Suppressor macrophage treated with lipopolysaccharide for 1 hour (primary cell): ENCODE measurements at places on chromosomes 7 and 10.

GRCh38 chr10:34449836-34450235 is 365.3 kb downstream of the PARD3 start:
- DNase-seq, result no peak

GRCh38 chr7:134004829-134005505 is 122.2 kb upstream of the LRGUK start:
- DNase-seq, result no peak

DNA sequence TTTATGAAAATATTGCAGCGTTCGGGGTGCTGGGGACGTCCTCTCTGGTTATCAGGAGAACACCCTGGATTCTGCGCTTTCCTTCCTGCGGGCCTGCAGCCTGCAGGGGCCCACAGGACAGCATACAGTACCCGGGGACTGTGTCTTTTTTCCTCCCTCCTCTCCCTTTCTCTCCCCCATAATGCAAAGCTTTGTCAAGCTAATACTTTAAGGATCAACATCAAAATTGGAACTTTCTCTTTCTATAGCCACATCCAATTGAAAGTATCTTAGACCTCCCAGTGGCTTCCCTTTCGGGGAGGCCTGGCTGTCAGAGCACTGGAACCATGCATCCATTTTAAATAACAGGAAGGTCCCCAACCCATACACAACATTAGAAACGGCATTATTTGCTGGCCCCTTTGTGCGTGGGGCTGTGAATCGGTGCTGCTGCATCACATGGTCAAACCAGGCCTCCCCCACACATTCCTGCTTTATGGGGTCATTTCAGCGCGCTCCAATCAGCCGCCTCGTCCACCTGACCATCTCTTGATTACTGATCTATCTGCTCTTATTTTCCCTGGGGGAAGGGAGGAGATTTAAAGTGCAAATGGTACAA is 505.1 kb downstream of the DNAJB6 start:
- DNase-seq, result no peak

GRCh38 chr7:156576216-156577058 is 64.1 kb upstream of the RNF32 start:
- no peak for DNase-seq

DNA sequence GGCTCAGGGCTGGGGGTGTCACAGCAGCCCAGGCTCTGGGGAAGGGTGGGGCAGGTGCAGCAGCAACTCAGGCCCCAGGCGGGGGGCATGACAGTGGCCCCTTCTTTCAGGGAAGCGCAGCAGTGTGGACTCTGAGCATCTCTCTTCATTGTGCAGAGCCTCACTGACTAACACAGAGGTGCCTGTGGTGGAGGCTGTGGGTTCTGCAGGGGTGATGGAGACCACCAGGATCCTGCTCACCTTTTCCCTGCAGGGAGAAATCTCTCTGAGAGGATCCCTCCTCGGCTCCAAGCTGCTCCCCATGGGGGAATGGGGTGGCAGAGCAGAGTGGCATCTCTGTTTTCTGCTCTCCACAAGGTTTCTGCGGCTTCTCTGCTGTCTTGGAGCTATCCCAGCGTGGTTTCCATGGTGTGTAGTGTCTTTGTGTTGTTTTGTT is 37.8 kb upstream of the SHH start:
- no peak for DNase-seq

- DNase-seq, result no peak
These were observed 40.0 kb downstream of the KCTD7 start for GRCh38 chr7:66668677-66669076.

DNA sequence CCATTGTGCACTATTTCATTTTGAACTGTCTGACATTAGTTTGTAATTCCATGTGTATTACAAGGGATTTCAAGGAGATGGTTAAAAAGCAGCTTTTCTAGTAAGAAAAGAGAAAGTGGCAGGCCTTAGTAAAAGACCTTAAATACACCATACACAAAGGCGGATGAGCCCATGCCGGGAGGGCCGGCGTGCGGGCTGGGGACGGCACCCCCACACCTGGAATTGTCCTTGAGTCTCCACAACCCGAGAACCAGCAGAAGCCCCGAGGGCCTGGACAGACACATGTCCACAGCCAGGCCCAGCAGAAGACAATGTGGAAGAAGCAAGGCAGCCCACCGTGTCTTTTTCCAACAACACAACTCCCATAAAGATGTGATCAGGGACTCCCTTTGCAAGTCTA is 123.7 kb upstream of the TCERG1L start:
- no peak for DNase-seq

GRCh38 chr7:98968621-98969020 is 90.3 kb downstream of the TRRAP start:
- DNase-seq, result no peak

DNA sequence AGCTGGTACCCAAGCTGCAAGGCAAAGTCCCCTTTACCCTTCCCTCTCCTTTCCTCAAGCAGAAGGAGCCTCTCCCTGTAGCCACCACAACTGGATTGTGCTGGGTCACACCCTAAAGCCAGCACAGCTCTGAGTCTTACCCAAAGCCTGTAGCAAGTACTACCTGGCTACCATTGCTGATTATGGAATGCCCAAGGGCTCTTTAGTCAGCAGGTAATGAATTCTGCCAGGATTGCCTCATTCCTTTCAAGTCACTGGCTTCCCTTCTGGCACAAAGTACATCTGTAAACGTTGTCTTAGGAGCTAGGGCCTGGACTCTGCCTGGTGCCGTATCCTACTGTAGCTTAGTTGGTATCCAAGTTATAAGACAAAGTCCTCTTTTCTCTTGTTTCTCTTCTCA is 52.0 kb downstream of the FAS start:
- no peak for DNase-seq
